ENCODE measurements at places on chromosomes 13 and 19.

GRCh38 chr13:62663767-62664166 lies 1248.1 kb upstream of the PCDH20 start:
- no peak for DNase-seq

GRCh38 chr19:12034198-12034597 lies 1.3 kb downstream of the ZNF433 start:
- no peak for DNase-seq

- DNase-seq = peak; percentile 67
Observed at GRCh38 chr19:1568320-1569019, at the start of gene MEX3D. MEX3D (minus strand) TSS chr19:1568325; CDS start chr19:1568058, 267 bp downstream.

- DNase-seq = no peak
Observed at GRCh38 chr19:1765232-1765903, 12.1 kb downstream of the ONECUT3 start.

DNA sequence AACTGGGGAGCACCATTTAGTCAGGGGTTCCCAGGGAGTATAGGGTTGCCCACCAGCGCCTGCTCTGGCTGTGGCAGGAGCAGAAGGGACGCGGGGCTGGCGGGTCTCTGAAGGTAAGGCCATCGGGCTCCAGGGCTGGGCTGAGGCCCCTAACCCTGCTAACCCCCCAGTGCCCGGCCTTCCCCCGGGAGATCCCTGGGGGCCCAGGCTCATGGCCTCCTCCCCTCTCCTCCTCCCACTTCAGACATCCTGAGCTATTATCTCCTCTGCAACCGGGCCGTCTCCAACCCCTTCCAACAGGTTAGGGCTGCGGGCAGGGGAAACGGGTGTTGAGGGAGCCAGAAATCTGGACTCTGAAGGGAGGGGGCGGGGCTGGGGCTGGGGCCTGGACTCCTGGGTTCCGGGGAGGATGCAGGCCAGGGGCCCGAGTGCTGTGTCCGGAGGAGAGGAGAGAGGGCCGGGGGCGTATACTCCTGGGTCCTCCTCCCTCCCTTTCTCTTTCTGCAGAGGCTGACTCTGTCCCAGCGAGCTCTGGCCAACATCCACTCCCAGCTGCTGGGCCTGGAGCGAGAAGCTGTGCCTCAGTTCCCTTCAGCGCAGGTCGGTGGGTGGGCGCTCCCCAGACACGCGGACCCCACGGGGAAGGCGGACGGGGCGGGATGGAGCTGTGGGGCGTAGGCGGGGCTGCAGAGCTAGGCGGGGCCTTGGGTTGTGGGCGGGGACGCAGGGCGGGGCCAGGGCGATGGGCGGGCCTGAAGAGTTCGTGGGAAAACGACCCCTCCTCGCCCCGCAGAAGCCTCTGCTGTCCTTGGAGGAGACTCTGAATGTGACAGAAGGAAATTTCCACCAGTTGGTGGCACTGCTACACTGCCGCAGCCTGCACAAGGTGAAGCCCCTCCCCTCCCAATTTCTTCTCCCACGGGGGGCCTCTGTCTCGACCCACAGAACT lies 15.3 kb downstream of the TTYH1 start:
- DNase-seq = no peak

- DNase-seq = no peak
Observed at GRCh38 chr13:58933475-58933874, 1230.3 kb downstream of the DIAPH3 start.

DNA sequence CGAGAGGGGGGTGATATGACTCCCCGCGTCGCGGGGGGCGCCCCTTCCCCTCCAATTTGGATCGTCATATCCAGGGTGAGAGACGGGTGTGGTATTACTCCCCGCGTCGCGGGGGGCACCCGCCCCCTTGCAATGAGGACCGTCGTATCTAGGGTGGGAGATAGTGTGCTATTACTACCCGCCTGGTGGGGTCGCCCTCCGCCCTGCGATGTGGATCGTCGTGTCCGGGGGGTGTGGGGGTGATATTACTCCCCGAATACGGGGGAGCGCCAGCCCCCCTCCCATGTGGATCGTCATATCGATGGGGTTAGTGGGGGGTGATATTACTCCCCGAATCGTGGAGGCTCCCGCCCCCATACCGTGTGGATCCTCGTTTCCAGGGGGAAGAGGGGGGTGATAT lies 29.2 kb upstream of the RGCC start:
- DNase-seq = no peak

All from hematopoietic multipotent progenitor cell treated with erythropoietin and hydrocortisone succinate and interleukin-3 and kit ligand, for 8 days (in vitro differentiated cells).